ENCODE measurements at places on chromosomes 6 and 20. TPM values are rescaled to one million over a fixed set of nuclear protein-coding genes. Genes with fewer than 3 reads are reported as not detected.

DNA sequence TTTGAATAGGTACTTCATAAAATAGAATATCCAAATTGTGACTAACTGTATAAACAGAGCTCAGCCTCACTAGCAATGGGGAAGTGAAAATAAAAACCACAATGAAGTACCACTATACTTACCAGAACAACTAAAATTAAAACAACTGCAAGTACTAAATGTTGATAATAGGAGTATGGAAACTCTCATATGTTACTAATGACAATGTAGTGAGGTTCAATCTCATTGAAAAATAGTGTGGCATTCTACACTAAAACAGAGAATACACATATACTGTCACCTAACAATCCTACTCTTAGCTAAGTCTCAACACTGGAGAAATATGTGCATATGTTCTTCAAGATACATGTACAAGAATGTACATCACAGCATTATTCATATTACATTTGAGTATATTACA lies 132.0 kb upstream of the CARMIL1 start:
- no peak for DNase-seq

- DNase-seq = no peak
Measured at GRCh38 chr6:9517806-9518205, 897.1 kb downstream of the TFAP2A start.

- DNase-seq = no peak
Measured at GRCh38 chr20:37526839-37527637, 638 bp downstream of the BLCAP start.

DNA sequence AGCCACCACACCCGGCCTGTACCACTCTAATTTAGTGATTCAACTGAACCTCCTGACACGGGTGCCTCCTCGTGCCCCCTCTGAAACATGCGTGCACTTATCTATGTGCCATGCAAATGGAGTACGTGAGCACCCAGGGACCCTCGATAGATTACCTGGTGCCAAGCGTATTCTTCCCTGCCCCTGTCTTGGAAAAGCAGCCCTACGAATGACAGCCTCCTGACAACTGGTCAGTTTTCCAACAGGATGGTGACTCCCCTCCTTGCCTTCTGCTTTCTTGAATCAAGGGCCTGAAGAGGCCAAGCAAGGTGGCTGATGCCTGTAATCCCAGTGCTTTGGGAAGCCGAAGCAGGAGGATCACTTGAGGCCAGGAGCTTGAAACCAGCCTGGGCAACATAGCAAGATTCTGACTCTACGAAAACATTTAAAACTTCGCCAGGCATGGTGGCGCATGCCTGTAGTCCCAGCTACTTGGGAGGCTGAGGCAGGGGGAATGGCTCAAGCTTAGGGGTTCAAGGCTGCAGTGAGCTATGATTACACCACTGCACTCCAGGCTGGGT lies 25.4 kb upstream of the SYNJ2 start:
- DNase-seq = no peak

GRCh38 chr6:15905488-15906419 lies 223.1 kb upstream of the MYLIP start:
- DNase-seq = no peak

GRCh38 chr20:51639206-51639832 lies 96.8 kb upstream of the NFATC2 start:
- DNase-seq = peak; percentile 89

GRCh38 chr6:25035174-25035511 lies 99.4 kb upstream of the RIPOR2 start:
- DNase-seq = no peak

- no peak for DNase-seq
Measured at GRCh38 chr6:125236536-125237327, 65.0 kb downstream of the HDDC2 start.

- no peak for DNase-seq
Measured at GRCh38 chr6:42889815-42890214, 10.4 kb downstream of the RPL7L1 start.

DNA sequence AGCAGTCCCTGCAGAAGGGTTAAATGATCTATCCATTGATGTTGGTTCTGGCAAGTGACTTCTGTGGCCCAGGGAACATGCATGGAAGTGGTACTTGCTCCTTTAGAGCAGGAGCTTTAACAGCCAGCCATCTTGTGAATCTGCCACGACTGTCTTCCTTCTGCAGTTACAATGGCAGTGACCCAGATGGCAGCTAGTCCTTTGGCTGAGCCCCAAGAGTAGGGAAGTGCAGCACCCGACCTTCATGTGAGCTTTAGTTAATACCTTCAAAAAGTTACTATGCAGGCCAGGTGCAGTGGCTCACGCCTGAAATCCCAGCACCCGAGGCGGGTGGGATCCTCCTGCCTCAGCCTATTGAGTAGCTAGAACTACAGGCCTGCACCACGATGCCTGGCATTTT lies 66.4 kb downstream of the POPDC3 start:
- DNase-seq = no peak

DNA sequence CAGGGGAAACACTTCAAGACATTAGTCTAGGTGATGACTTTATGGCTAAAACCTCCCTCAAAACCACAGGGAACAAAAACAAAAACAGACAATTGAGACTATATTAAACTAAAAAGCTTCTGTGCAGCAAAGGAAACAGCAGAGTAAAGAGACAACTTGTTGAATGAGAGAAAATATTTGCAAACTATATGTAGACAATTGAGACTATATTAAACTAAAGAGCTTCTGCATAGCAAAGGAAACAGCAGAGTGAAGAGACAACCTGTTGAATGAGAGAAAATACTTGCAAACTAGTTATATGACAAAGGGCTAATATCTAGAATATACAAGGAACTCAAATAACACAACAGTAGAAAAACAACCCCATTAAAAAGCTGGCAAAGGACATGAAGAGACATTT lies 136.4 kb downstream of the IBTK start:
- DNase-seq = no peak

- no peak for DNase-seq
Measured at GRCh38 chr6:117459204-117459944, 23.1 kb upstream of the DCBLD1 start.

GRCh38 chr20:385448-385847 lies 4.9 kb downstream of the TRIB3 start:
- no peak for DNase-seq

- DNase-seq = no peak
Measured at GRCh38 chr6:46453741-46454316, 37.4 kb downstream of the RCAN2 start.

GRCh38 chr6:12151433-12151820 lies 138.7 kb upstream of the EDN1 start:
- no peak for DNase-seq

DNA sequence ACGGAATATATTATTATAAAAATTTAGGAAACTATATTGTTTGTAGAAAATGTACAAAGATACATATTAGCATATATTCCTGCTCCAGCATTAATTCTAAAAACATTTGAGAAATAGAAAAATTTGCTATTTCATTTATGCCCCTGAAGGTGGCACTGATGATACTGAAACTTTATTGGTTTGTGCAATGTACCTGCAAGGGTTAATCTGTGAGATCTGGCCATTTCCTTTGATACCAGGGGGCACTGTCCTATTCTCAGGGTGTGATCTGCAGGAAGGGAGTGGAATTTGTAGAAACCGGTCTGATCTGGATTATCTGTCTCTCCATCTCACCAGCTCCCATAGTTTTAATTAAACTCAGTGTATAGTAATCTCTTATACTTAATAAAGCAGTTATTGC lies 625.1 kb upstream of the IMPG1 start:
- DNase-seq = no peak

Gene RALGAPB
- 31.3 TPM for total RNA-seq

Gene L3MBTL1
- total RNA-seq = 6.9 TPM

Gene USP49
- total RNA-seq = 3.2 TPM

Gene SCRT2
- not detected for total RNA-seq
